Karpas-422 (cell line): ENCODE measurements at places on chromosomes 1 and 21. TPM values are rescaled to one million over a fixed set of nuclear protein-coding genes. Genes with fewer than 3 reads are reported as not detected.

DCST1 gene
- not detected in 2 replicates for total RNA-seq

C1orf185 gene
- not detected in 2 replicates for total RNA-seq

LMO4 gene
- total RNA-seq = 26.4 and 45.8 TPM in 2 replicates

- H3K36me3 ChIP-seq = no peaks in the 10 kb centered on the region
- H3K4me1 ChIP-seq = peaks cover 36% of the 10 kb centered on the region
- H3K4me3 ChIP-seq = peak overlapping the region; percentile 37; the same call in 1 of the 2 replicates
- H3K27ac ChIP-seq = no peak overlapping the region
These were observed 70.4 kb upstream of the HMCN1 start for GRCh38 chr1:185663771-185664296.

DNA sequence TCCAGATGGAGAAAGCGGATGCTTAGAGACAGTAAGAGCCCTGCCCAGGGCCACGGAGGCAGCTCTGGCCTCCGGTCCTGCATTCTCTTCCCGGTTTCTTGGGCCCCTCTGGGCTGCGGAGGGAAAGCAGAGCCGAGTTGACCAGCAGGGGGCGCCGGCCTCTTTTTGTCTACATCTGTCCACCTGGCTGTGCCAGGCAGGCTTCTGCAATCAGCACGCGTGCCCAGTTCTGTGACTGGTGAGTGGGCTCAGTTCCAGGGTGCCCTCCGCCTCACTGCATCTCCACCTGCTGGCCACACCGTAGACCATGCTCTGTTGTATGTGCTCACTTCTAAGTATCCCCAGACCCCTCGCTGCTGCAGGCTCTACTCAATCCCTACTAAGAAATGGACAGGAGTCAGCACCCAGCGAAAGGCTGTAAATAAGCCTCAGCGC, 6.7 kb upstream of the HUNK start:
- no peaks in the 10 kb centered on the region for H3K36me3 ChIP-seq
- H3K4me3 ChIP-seq = no peak overlapping the region
- H3K27ac ChIP-seq = no peak overlapping the region
- H3K27me3 ChIP-seq = no peaks in the 10 kb centered on the region

GRCh38 chr1:54464477-54465146, 58.4 kb upstream of the SSBP3 start:
- no peaks in the 10 kb centered on the region for H3K27me3 ChIP-seq
- peak; percentile 32 for DNase-seq
- no peak overlapping the region for H3K4me3 ChIP-seq
- H3K4me1 ChIP-seq = peaks cover 5% of the 10 kb centered on the region; the same call in 1 of the 2 replicates
- H3K27ac ChIP-seq = no peak overlapping the region

- no peaks in the 10 kb centered on the region for H3K27me3 ChIP-seq
- DNase-seq = no peak
- no peaks in the 10 kb centered on the region for H3K4me1 ChIP-seq
- no peaks in the 10 kb centered on the region for H3K36me3 ChIP-seq
- H3K27ac ChIP-seq = no peak overlapping the region
These were observed 113.2 kb upstream of the CACHD1 start for GRCh38 chr1:64356636-64357256.

DNA sequence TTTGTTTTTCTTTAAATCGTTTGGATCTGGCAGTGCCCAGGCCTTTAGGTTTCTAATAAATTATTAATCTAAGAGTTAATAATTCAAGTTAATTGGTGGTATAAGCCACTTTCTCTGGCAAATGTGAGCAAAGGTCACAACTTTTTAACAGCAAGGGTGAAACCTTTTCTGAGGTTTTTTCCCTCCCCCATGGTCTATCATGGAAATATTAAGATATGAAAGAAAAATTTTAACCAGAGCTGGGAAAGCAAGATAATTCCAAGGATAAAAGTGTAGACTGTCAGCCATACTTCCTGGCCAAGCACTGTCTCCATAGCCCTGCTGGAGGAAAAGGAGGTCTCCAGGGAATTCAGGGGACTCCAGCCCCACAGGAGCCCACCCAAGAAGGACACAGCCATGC, 341.2 kb downstream of the SETD4 start:
- H3K27ac ChIP-seq = no peak overlapping the region
- no peak overlapping the region for H3K4me3 ChIP-seq
- no peaks in the 10 kb centered on the region for H3K27me3 ChIP-seq
- DNase-seq = no peak
- H3K4me1 ChIP-seq = no peaks in the 10 kb centered on the region
